ENCODE measurements at places on chromosomes 3 and 15.

GRCh38 chr15:78223396-78224022 is 10.9 kb downstream of the ACSBG1 start:
- DNase-seq: no peak

DNA sequence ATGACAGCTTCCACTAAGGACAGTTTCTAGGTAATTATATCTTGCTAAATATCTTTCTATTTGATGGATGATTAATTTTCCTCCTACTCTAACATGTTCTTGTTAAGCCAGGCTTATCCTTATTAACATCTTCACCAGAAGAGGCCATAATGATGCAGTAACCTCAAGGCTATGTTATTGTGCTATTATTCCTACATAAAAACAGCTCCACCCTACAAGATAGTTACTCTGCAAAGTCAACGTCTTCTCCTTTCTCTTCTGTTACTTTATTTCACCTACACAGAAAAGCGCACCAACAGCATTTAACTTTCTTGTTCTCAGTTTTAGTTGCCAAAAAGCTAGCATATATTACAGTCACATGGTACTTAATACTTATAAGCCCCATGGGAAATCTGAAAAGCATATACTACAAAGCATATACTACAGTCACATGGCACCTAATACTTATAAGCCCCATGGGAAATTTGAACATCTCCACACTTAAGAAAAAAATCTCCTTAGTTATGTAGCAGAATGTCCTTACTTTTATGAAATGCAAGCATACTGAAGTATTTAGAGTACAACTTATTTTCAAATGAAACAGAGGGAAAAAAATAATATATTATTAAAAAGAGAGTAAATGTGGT is 13.4 kb downstream of the ADAM10 start:
- DNase-seq: no peak

GRCh38 chr3:54122324-54123002 is at the start of gene CACNA2D3:
Gene CACNA2D3, plus strand, starts transcription at chr3:54122552.
- no peak for DNase-seq

DNA sequence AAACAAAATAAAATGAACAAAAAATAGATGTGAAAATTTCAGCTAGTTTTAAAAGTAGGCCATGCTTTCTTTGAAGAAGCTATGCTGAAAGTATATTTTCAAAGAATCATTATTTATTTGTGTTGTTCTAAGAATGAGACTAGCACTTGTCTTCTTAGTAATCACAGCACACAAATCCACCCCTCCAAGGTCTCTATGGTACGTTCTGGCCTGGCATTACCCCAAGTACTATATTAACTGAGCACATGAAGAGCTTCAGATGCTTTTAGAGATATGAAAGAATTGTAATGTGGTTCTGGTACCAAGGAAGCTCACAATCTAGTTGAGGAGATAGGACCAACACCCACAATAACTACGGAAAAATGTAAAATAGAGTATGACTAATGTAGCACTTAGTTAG is 416.5 kb downstream of the PLCL2 start:
- no peak for DNase-seq

GRCh38 chr3:197306374-197307086 is 8.1 kb upstream of the DLG1 start:
- no peak for DNase-seq

GRCh38 chr3:141255846-141256261 is 24.2 kb downstream of the PXYLP1 start:
- no peak for DNase-seq

DNA sequence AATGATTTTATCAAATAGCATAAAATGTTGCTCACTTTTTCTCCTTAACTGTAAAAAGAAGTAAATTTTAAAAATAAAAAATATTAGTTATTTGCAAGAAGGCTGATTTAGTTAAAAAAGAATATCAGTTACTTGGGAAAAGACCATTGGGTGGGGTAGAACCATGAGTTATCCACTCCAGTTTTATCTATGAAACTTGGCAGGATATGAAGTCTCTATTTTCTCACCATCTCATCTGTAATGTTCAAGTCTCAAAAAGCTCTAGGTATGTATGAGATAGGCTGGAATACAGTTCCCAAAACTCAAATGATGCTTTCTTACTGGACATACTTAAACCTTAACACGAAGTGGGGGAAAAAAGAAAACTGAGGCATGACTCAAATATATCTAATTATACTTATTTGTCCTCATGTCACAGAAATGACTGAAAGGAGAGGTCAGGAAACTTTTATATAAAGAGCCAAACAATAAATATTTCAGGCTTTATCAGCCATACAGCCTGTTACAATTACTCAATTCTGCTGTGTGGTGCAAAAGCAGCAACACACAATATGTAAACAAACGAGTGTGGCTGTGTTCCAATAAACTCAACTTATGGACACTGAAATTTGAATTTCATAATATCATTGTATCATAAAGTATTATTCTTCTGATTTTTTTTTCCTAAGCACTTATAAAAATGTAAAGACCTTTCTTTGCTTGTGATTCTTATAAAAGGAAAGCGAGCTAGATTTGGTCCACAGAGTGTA is 131.8 kb downstream of the TBL1XR1 start:
- DNase-seq: no peak

DNA sequence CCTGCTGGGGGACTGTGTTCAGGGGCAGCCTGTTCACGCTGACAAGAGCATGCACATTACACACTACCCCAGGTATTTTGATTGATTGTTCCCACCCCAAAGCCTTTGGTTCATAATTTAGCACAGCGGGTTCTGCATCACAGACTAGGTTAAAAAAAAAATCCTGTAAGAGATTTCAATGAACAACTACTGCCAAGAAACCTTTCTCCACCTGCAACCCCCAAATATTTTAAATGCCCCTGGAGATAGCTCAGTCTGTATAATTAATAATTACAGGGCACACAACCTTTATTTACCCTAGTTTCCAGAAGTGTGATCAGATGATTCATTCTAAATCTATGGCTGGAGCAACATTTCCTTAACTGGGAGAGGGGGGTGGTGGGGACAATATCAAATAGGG is 87.6 kb downstream of the NR2F2 start:
- DNase-seq: no peak

DNA sequence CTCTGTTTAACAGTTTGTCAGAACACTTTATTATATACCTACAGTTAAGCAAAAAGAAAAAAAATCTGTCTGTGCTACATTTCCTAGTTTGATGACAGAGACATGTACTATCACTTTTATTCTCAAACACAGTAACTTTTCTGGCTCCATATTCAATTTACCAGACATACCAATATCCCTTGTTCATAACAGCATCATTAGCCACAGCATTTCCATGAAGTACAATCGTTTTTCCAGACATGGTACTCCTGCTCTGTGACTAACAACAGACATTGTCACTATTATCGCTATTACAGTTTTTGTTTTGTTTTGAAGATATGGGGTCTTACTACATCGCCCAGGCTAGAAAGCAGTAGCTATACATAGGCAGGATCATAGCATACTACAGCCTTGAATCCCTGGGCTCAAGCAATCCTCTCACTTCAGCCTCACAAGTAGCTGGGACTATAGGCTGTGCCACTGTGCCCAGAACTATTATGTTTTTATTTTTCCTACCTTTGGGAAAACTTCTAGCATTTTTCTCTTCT is 14.5 kb downstream of the TFDP2 start:
- DNase-seq: no peak

GRCh38 chr3:177753451-177754155 is 556.3 kb upstream of the TBL1XR1 start:
- DNase-seq: no peak

- no peak for DNase-seq
Observed at GRCh38 chr3:132325634-132326033, 8.4 kb downstream of the ACP3 start.

- DNase-seq: no peak
Observed at GRCh38 chr3:89586676-89587075, 479.3 kb downstream of the EPHA3 start.

- no peak for DNase-seq
Observed at GRCh38 chr3:51141573-51141972, 243.5 kb upstream of the MANF start.

GRCh38 chr15:71448688-71449114 is 333.4 kb downstream of the THSD4 start:
- DNase-seq: no peak

GRCh38 chr3:71724584-71725270 is 475 bp downstream of the EIF4E3 start:
- DNase-seq: peak; percentile 34

DNA sequence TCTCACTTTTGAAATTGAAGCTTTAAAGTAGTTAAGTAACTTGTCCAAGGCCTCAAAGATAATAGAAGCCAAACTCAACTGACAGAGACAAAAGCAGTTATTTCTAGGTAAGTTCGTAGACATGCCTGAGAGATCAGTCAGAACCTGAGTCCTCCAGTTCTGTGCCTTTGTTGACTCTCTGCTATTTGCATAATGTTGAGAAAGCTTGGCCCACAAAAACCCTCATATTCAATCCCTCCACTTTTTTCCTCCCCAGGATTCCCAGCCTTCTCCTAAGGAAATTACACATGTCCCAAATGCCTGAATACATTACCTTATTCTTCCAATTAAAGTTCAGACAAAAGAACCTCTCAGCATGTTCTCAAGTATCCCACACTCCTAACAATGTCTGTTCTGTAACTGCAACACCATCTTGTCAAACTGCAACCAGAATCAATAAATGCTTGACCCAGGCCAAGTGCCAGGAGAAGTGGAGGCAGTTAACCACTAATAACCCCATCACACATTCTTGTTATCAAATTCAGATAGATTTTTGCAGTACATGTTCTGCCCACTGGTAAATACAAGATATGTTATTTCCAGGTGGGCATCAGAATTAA is 217.8 kb downstream of the LRRC3B start:
- no peak for DNase-seq

- no peak for DNase-seq
Observed at GRCh38 chr3:167705840-167706239, 28.9 kb downstream of the PDCD10 start.

GRCh38 chr15:72319360-72319984 is 485 bp downstream of the CELF6 start:
- DNase-seq: peak; percentile 3

GRCh38 chr15:60535743-60536142 is 56.8 kb upstream of the ICE2 start:
- DNase-seq: no peak

- no peak for DNase-seq
Observed at GRCh38 chr15:58865425-58865880, 68.0 kb downstream of the SLTM start.

DNA sequence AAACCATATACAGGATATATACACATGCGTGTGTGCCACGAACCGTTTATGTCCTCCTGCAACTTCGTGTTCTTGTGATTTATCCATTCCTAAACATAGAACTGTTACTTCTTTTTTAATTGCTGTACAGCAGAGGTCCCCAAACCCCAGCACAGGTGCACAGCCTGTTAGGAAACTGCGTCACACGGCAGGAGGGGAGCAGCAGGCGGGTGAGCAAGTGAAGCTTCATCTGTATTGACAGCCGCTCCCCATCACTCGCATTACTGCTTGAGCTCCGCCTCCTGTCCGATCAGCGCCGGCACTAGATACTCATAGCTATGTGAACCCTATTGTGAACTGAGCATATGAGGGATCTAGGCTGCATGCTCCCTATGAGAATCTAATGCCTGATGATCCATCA is 34.9 kb upstream of the NRROS start:
- peak; percentile 35 for DNase-seq

- DNase-seq: no peak
Observed at GRCh38 chr15:94234300-94234699, 2.9 kb downstream of the MCTP2 start.

- no peak for DNase-seq
Observed at GRCh38 chr3:19596408-19596807, 337.6 kb downstream of the EFHB start.

GRCh38 chr3:126807795-126808194 is 103.8 kb downstream of the CHCHD6 start:
- no peak for DNase-seq

GRCh38 chr3:127147291-127147885 is 45.5 kb upstream of the PRR23E start:
- DNase-seq: no peak

GRCh38 chr15:99085413-99086326 is 19.2 kb upstream of the SYNM start:
- no peak for DNase-seq

GRCh38 chr3:183503746-183504145 is 51.8 kb downstream of the KLHL6 start:
- no peak for DNase-seq

DNA sequence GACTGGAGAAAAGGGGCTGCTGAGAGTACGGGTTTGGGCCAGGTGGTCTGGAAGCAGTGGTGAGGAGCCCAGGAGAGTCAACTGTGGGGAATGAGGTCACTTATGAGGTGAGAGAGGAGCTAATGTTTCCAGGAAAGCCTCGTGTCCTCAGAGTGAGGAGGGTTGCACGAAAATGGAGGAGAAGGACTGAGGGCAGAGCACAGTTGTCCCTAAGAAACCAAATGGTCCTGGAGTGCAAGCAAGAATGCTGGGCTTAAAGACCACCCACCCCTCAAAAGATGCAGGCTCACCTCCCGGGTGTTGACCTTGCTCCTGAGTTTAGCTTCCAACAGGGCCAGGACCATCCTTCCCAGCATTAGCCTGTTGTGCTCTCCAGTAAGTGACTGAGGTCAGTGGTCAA is 133.2 kb downstream of the PDE8A start:
- no peak for DNase-seq

GRCh38 chr3:159840703-159841299 is 147.8 kb upstream of the IL12A start:
- DNase-seq: no peak

DNA sequence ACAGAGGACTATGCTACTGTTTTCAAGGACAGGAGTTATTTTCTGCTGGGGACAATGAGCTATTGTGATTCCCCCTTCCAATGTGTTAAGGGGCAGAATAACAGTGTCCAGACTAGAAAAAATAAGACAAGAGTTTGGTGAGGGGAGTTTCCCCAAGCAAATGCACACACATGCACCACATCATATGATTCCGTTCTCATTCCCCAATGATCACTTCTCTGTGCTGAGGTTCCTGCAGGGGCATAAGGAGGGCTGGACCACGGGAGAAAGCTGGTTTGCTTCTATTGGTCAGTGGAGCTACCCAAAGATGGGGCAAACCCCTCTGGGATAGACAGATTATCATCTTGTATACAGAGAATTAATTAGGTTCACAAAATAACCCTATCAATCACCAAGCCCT is 80.6 kb downstream of the RBPMS2 start:
- DNase-seq: no peak
